Ecto neural progenitor cell (in vitro differentiated cells): ENCODE measurements at places on chromosomes 13 and 19.

- DNase-seq: no peak
These were observed 2.2 kb upstream of the RAB11B start for GRCh38 chr19:8387688-8388611.

DNA sequence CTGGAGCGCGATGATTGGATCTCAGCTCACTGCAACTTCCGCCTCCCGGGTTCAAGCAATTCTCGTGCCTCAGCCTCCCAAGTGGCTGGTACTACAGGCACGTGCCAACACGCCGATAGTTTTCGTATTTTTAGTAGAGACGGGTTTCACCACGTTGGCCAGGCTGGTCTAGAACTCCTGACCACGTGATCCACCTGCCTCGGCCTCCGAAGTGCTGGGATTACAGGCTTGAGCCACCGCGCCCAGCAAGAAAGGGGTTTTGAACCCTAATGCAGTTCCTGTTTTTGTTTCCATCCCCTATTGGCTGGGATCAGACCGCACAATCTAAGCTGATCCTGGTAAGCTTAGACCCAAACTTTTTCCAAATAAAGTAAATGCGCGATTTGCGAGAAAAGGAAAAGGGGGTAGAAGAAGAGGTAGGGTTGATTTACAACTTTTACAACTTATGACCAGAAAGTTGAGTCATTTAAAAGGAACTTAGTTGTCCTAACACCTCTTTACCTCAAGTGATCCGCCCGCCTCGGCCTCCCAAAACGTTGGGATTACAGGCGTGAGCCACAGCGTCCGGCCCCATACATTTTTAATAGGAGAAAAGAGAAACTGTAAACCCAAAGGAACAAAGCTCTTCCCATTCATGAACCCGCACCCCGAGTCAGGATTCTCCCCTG is 764 bp downstream of the ZNF626 start:
- DNase-seq: peak; percentile 51

DNA sequence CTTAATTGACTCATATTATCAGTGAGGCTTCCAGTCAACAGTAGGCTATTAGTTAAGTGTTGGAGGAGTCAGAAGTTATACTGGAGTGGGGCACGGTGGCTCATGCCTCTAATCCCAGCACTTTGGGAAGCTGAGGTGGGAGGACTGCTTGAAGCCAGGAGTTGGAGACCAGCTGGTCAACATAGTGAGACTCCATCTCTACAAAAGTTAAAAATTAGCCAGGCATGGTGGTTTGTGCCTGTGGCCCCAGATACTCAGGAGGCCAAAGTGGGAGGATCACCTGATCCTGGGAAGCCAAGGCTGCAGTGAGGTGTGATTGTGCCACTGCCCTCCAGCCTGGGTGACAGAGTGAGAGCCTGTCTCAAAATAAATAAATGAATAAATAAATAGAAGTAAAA is 53.2 kb downstream of the COMP start:
- DNase-seq: no peak

DNA sequence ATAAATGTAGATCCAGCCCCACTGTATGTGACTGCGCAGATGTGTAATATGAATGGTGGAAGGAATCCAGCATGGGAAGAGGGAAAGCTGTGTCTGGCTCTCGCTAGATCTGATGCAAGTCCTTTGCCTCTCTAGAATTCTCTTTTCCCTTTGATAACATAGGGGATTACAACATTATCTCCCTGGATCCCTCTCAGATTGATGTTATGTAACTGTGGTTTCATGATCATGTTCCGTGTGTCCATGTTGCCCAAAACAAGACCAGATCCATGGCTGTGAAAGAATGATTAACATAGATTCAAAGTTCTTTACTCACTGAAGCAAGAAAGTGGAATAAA is 184.0 kb upstream of the UBL3 start:
- DNase-seq: no peak

GRCh38 chr19:54606230-54606629 is 12.8 kb downstream of the LILRA1 start:
- no peak for DNase-seq

DNA sequence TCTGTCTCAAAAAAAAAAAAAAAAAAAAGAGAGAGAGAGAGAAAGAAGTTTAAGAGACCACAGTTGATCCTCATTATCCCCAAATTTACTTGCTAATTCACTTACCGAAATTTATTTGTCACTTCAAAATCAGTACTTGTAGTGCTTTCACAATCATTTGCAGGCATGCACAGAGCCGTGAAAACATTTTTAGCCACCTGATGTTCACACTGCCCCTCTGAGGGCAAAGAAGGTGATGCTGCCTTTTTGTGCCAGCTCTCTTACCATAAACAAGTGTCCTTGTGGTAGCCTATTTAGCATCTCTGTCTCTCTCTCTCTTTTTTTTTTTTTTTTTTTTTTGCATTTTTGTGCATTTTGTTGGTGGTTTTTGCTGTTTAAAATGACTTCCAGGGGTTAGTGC is 24.1 kb upstream of the CASP14 start:
- no peak for DNase-seq

- DNase-seq: no peak
These were observed 356.8 kb downstream of the RFC3 start for GRCh38 chr13:34174671-34175145.

GRCh38 chr19:29667901-29668341 is 2.7 kb downstream of the PLEKHF1 start:
- DNase-seq: no peak

GRCh38 chr19:32594021-32594420 is 13.0 kb downstream of the PDCD5 start:
- no peak for DNase-seq

DNA sequence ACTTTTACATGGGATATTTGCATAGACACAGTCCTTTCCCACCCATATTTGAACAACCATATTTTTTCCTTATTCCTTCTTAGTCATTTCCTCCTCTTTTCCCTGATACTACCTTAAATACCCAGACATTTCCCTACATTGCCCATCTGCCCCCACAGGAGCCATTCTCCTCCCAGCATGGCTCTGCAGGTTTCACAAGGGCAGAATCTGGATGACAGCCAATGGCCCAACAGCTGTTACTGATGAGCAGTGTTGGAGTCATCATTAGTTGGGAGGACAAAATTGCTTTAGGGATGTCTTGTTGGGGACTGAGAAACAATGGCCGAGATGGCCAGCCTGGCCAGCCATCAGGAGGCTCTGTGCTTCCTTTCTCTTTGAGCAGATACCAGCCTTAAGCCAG is 209.5 kb downstream of the KLF5 start:
- no peak for DNase-seq

- no peak for DNase-seq
These were observed 22.8 kb downstream of the VSTM2B start for GRCh38 chr19:29548483-29549085.

DNA sequence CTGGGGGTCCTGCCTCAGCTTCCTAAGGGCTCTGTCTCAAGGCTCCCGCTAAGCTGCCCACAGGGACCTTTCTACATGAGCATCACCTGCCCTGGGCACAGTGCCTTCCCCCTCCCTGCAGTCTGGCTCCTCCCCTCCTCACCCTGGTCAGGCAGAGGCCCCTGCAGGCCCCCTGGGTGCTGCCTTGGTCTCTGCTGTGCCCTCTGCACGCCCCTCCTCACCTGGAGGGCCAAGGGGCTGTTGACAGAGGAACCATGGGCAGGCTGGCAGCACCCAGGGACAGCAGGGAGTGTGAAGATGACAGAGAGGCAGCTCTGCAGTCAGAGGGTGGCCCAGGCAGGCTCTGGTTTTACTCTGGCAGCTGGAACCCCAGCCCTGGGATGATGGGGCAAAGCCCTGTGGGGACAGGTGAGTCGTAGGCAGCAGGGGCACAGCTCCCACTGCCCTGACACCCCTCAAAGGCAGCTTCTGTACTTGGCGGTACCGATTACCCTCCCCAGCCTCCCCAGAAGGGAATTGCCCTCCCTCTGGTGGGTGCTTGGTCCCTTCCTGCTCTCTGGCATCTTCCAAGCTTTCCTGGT is 43.1 kb downstream of the SUGP2 start:
- no peak for DNase-seq

DNA sequence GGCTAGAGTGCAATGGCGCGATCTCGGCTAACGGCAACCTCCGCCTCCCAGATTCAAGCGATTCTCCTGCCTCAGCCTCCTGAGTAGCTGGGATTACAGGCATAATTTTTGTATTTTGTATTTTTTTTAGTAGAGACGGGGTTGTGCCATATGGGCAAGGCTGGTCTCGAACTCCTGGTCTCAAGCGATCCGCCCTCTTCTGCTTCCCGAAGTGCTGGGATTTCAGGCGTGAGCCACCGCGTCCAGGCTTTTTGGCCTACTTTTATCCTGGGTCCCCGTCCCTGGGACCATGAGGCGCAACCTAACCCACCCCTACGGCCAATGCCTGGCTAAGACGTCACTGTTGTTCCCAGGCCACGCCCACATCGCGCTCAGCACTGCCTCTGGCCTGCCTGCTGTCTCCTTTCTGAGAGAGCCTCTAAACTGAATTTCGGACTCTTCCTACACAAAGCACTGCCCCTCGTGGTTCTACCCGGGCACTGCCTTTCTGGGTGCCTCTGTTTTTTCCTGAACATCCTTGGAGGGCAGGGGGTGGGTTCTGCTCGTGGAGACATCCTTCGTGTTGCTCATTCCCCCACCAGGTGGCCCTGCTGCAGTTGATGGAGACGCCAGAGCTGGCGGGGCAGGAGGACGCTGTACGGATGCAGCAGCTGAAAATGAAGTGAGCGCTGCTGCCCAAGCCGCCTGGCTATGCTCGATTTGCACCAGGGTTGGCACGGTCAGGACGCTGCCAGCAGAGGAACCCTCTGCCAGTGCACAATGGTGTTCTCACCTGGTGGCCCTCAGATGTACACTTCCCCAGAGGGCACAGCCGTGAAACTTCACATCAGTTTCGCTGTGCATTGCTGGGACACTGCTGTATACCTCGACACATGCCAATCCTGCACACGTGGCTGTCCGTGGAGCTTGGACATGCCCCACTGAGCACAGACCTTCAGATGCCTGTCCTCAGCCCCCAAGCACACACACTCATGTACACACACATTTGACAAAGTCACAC is 2.0 kb downstream of the REX1BD start:
- DNase-seq: peak; percentile 96

GRCh38 chr13:27338816-27339215 is 68.2 kb downstream of the RASL11A start:
- no peak for DNase-seq

DNA sequence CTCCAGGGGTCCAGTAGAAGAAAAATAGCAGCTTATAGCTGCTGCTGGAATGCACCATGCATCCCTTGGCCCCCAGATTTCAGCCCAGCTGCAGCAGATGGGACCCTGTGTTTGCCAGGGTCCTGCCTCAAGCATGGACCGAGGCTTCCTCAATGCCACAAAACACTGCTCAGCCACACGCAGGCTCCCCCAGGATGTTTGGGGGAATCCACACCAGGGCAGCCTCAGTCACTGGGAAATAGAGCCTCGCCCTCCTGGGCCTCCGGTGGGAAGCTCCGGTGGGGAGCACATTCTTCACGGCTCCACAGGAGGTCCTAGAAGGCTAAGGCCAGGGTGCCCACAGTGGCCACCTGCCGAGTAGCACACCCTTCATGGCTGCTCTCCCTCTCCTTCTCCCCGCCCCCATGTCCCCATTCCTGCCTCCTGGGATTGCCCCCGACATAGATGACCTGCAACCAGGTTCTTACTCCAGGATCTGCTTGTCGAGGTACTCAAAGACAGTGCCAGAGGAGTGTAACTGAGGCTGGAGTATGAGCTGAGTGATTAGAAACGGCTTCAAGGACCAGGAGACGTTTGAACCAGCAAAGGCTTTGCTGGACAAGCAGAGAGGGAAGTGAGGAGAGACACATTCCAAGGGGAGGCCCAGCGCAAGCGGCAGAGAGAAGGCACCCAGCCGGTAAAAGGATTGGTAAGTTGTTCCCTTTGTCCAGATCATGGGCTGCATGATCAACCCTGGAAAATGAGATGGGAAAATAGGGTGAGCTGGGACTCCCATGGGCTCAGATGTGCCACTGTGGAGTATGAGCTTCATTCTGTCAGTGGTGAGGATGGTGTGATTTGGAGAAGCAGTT is 110.7 kb upstream of the UQCRFS1 start:
- DNase-seq: peak; percentile 29

DNA sequence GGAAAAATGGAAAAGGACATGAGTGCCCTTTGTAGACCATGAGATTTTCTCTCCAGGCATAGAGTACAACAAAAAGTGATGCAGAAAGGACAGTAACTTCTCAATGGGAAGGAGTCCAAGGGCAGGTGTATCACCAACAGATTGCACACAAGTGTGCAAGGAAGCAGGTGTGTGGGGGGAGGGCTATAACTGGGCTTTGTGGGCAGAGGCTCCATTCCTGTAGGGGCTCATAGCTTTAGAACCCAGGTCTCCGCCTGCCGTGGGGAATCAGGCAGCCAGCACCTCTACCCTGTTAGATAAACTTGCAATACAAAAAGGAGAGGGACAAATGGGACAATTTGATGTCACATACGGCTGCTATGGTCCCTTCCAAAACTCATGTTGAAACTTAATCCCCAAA is 119.8 kb downstream of the MIPEP start:
- DNase-seq: no peak

DNA sequence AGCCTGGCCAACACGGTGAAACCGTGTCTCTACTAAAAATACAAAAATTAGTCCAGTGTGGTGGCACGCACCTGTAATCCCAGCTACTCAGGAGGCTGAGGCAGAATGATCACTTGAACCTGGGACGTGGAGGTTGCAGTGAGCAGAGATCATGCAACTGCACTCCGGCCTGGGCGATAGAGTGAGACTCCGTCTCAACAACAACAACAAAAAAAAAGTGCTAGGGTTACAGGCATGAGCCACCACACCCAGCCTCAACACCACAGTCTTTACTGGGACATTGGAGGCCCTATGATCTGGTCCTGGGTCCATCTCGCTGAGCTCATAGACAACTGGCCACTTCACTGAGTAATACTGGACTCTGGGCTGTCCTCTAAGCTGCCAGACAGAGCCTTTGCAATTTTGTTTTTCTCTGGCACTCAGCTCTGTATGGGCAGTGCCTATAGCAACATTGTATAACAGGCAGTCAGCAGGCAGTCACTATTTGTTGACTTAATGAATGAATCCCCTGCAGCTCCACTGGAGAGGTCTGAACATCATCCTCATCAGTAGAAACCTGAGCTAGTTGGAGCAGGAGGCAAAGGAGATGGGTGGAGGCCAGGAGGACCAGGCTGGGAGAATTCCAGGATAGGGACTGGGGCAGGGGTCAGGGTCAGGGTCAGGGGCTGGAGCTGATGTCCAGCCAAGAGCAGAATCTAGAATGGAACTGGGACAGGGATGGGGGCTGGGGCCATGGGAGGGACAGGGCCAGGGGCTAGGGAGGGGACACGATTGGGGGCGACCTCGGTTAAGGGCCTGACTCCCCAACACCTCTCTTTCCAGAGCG is 8.1 kb downstream of the BLOC1S3 start:
- no peak for DNase-seq

DNA sequence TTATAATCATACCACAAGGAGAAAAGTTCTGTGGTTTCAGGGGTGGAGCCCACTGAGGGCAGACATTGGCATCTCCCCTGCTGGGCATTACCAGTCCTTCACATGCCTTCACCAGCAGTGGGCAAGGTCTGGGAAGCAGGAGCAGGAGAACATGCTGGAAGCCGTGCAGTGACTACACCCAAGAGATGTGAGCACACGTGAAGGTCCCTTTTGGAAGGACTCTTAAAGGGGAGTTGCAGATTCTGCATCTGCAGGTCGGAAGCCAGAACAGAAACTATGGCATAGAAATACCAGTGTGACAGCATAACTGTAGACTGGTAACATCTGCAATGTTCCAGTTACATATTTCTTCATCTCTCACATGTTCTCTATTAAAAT is 26.9 kb upstream of the KL start:
- DNase-seq: no peak

GRCh38 chr19:16288544-16288943 is 36.1 kb upstream of the KLF2 start:
- no peak for DNase-seq
